ENCODE measurements at places on chromosomes 13 and 19.

DNA sequence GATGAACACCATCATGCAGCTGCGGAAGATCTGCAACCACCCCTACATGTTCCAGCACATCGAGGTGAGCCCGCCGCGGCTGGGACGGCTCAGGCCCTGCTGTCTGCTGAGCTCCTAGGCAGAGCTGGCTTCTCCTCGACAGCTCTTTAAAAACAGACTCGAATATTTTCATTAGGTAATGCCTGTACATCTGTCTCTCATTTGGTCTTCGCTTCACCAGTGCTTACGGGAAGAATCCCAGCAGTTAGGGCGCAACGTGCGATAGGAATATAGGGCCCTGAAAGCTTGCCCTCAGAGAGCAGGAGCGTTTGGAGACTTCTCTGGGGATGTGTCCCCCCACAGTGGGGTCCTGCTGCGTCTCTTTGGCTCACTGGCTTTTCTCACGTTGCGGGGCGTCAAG, 63.8 kb upstream of the LDLR start:
- DNase-seq = no peak

GRCh38 chr13:52810011-52810410, 38.4 kb downstream of the PCDH8 start:
- no peak for DNase-seq

DNA sequence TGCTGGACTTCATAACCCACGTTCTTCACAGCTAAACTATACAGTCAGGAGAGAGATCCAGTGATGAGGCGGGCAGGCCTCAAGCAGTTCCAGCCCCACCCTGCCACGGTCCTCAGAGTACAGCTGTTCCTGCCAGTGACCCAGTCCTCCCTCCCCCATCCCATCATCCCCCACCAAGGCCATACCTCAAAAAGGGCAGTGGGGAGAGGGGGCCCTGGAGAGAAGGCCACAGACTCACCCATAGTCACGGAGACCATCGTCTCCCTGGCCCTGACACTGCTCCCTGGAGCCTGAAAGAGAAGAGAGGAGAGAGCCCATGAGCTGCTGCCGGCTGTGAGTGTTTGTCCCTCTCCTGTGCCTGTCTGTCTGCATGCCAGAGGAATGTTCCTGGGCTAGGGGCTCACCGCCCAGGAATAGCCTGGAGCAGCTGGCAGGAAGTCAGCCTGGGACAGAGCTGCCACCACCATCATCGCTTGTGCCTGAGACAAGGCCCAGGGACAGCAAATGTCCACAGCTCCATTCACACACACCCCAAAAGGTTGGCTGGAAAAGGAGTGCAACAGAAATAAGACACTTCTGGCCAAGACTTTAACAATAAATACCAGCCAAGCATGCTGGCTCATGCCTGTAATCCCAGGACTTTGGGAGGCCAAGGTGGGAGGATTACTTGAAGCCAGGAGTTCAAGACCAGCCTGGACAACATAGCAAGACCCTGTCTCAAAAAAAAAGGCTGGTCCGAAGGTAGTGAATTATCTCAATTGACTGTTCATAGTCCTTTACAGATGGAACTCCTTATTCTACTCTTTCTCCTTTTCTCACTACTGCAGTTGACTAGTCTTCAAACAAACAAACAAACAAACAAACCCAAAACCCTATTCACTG, 6.4 kb downstream of the C19orf47 start:
- DNase-seq = no peak

DNA sequence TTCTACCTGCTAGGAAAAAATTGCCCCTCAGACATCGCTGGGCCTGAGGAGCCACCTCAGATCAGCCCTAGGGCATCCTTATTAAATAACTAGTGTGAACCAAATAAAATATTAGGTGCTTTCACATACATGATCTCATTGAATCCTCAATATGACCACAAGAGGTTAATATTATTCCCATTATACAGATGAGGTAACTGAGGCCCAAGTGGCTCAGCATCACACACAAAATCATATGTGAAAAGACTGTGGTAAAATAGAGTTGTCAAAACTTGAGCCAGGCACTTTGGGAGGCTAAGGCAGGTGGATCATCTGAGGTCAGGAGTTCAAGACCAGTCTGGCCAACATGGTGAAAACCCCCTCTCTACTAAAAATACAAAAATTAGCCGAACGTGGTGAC, 2.9 kb upstream of the DMKN start:
- no peak for DNase-seq

GRCh38 chr13:33454844-33455705, 169.5 kb upstream of the STARD13 start:
- DNase-seq = no peak

DNA sequence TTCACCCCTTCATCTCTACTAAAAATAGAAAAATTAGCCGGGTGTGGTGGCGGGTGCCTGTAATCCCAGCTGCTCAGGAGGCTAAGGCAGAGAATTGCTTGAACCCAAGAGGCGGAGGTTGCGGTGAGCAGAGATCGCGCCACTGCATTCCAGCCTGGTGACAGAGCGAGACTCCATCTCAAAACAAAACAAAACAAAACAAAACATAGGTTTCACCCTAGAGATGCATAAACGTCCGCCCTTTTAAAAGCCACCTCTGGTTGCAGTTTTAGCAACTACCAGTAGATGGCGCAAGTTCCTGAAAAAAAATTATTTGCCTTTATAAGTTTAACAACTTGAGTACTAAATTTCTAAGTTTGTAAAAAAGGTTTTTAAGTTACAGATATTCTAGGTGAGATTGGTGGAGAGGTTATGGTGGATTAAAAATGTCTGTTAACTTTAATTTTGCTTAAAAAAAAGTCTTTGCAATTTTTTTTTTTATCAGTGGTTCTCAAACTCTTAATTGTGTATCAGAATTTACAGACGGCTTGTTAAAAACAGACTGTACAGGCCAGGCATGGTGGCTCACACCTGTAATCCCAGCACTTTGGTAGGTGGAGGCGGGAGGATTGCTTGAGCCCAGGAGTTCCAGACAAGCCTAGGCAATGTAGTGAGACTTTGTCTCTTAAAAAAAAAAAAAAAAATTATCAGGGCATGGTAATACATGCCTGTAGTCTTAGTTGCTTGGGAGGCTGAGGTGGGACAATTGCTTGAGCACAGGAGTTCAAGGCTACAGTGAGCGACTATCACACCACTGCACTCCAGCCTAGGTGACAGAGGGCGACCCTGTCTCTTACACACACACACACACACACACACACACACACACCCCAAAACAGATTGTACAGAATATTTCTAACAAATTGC, 42.1 kb downstream of the NAA16 start:
- peak; percentile 73 for DNase-seq

DNA sequence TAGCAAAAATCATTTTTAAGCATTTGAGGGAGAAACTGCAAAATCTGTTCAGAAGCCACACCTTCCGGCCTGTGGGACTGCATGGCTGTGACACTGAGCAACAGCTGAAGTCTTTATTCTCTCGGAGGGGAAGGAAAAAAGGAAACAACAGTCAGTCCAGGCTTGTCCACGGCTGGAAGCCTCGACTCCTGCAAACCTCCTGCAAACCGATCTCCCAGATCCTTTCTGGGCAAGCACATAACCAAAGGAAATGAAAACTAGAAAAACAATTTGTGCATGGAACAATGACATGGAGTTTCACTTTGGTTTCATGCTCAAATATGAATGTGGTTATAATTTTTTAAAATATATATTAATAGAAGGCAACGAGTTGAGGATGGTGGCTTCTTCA, 1.0 kb downstream of the COL4A1 start:
- no peak for DNase-seq

- no peak for DNase-seq
Observed at GRCh38 chr13:100529666-100530377, 58.8 kb downstream of the GGACT start.

GRCh38 chr19:50147462-50148423, 15.3 kb downstream of the IZUMO2 start:
- peak; percentile 76 for DNase-seq

- DNase-seq = no peak
Observed at GRCh38 chr13:106129993-106130392, 405.5 kb downstream of the EFNB2 start.

DNA sequence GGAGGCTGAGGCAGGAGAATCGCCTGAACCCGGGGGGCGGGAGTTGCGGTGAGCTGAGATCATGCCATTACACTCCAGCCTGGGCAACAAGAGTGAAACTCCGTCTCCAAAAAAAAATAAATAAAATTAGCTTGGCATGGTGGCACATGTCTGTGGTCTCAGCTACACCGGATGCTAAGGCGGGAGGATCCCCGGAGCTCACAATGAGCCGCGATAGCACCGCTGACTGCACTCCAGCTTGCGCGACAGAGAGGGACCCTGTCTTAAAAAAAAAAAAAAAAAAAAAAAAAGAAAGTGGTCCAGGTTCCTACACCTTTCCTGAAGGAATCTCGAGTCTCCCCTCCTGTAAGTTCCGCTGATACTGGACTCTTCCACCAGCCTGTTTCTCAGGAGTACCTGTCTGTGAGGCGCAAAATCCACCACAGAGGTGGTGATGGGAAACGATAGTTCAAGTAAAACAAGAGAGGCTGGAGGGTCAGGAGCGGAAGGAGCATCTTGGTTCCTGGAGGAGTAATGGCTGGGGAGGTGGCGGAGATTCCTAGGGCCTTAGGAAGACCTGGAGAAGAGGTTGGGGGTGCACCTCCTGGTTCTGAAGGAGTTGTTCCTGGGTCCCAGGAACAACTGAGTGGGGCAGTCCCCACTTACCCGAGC, 471 bp downstream of the FUT1 start:
- no peak for DNase-seq

GRCh38 chr19:29172302-29172701, 40.6 kb downstream of the UQCRFS1 start:
- DNase-seq = no peak

All from choroid plexus epithelial cell (primary cell).